Hepatic stellate cell (primary cell): ENCODE measurements at places on chromosomes 3 and 15.

DNA sequence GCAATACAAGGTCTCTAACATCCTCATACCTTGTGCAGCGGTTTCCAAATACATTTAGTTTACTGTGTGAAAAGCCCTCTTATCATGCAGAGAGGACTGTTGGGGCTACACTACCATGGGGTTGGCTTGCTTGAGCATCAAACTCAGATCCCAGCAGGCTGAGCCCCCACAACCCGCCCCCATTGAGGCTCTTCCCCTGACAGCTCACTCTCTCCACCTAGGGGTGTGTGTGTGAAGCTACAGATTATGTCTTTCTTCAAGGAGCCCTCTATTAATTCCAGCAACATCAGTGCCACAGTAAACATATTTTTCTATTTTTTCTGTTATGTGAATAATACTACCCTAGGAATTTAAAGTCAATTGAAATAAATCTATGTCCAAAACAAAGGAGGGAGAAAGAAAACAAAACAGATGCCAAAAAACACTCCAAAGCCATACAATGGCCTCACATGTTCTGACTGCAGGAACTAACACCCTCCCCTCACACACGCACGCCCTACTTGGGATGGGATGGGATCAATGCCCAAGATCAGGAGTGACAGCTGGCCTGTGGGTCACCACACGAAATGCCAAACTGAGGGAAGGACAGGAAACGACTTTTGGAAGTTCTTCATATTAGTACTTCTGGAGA lies 14.7 kb downstream of the TM4SF4 start:
- peak; percentile 39 for DNase-seq

DNA sequence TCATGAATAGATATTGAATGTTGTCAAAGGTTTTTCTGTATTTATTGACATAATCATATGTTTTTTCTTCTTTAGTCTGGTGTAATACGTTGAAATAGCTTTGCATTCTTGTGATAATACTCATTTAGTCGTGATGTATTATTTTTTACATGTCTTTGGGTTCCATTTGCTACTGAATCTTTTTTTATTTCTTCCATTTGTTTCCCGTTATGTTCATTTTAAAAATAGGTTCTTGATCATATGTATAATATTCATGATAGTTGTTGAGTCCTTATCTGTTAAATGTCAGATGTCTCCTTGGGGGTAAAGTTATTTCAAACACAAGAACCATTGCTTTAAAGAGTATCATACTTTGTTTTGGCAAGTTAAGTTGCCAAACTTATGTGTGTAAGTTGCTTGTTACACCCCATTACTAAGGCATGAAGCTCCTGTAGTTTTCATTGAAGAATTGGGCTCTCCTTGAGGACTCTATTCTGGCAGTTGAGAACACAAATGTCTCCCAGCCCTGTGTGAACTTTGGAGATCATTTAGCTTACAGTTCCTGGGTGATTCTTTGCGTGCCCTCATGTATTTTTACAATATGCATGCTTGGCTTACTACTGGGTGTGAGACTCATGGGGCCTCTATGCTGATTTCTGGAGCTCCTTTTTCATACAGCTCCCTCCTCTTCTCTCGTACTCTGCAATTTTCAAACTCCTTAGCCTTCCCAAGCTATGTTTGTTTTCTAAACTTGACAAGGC lies 8.3 kb downstream of the AKAP13 start:
- peak; percentile 7 for DNase-seq

GRCh38 chr3:32989171-32989570 lies 37.7 kb downstream of the CCR4 start:
- no peak for DNase-seq

GRCh38 chr3:59655418-59656015 lies 605.7 kb upstream of the CFAP20DC start:
- no peak for DNase-seq

- DNase-seq, result peak; percentile 60
Observed at GRCh38 chr3:43855674-43856299, 165.0 kb downstream of the ABHD5 start.

DNA sequence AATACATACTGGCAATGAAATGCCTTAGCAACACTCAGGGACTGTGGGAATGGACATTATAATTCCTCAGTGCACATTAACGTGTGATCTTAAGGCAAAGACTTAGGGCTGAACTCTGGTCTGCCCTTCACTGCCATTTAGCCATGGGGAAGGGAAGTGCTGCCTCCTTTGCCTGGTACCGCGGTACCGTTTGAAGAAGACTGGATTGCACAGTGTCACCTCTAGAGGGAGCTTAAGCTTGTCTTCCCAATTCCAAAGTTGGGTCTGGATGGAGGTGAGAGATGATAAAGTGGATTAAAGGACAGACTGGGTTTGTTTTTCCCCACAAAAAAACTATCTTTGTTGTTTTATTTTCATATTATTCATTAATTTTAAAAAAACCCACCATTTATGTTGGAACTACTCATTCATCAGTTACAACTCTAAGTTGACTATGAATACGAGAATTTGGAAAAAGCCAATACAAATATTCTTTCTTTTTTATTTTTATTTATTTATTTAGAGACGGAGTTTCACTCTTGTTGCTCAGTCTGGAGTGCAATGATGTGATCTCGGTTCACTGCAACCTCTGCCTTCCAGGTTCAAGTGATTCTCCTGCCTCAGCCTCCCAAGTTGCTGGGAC lies 60.0 kb upstream of the SYN2 start:
- peak; percentile 8 for DNase-seq

DNA sequence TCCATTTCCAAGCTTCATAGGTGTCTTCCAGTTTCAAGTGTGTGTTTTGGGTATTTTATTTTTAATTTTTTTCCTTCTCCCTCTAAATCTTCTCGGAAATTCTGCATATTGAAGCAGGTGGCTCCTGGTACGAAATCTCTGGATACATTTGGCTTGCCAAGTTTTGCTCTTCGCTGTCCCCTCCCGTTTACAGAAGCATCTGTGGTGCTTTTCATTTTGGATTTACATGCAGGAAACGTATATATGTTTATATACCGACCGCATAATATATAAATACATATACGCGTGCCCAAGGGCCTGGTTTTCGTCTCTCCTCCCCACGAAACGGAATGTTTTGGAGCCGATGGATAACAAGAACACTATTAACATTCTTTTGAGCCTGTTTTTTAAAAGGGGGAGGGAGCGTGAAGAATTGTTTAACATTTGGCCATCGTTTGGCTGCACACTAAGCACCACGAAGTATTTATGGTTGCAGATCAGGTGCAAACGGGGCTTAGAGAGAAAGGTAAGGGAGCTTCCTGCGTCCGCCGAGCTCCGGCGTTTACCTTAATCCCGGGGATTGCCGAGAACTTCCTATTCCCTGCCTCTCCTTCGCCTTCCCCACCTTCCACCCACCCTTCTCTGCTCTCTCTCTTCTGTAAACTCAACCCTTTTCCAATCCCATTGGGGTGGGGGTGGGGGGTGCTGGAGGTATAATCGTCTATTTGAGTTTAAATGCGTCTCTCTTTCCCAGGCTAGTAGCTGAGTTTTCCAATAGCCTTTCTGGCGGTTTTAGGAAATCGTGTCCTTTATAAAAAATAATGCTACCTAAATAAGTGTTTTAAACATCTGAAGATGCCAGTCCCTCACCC lies 1.1 kb upstream of the NLGN1 start:
- DNase-seq, result peak; percentile 5

DNA sequence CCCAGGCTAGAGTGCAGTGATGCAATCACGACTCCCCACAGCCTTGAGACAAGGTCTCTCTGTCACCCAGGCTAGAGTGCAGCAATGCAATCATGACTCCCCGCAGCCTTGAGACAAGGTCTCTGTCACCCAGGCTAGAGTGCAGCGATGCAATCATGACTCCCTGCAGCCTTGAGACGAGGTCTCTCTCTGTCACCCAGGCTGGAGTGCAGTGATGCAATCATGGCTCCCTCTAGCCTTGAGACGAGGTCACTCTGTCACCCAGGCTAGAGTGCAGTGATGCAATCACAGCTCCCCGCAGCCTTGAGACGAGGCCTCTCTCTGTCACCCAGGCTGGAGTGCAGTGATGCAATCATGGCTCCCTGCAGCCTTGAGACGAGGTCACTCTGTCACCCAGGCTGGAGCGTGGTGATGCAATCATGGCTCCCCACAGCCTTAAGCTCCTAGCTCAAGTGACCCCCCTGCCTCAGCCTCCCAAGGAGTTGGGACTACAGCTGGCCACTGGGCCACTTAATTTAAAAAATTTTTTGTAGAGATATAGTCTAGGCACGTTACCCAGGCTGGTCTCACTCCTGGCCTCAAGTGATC lies 26.1 kb downstream of the TFRC start:
- no peak for DNase-seq

GRCh38 chr3:168141405-168141998 lies 45.8 kb upstream of the GOLIM4 start:
- DNase-seq, result no peak

GRCh38 chr3:51946796-51947195 lies 4.6 kb downstream of the PARP3 start:
- no peak for DNase-seq

DNA sequence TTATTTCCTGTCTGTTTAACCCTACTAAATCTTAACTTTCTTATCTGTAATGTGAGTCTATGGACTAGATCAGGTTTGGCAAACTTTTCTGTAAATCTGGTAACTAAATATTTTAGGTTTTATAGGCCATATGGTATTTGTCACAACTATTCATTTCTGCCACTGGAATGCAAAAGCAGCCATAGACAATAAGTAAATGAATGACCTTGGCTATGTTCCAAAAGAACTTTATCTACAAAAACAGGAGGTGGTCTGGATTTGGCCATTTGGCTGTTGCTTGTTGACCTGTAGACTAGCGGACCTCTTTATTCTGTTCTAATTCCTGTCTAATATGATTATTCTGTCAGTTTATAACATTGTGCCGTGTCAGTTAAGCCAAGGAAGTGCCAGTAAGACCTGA lies 314.2 kb downstream of the LPP start:
- DNase-seq, result no peak

DNA sequence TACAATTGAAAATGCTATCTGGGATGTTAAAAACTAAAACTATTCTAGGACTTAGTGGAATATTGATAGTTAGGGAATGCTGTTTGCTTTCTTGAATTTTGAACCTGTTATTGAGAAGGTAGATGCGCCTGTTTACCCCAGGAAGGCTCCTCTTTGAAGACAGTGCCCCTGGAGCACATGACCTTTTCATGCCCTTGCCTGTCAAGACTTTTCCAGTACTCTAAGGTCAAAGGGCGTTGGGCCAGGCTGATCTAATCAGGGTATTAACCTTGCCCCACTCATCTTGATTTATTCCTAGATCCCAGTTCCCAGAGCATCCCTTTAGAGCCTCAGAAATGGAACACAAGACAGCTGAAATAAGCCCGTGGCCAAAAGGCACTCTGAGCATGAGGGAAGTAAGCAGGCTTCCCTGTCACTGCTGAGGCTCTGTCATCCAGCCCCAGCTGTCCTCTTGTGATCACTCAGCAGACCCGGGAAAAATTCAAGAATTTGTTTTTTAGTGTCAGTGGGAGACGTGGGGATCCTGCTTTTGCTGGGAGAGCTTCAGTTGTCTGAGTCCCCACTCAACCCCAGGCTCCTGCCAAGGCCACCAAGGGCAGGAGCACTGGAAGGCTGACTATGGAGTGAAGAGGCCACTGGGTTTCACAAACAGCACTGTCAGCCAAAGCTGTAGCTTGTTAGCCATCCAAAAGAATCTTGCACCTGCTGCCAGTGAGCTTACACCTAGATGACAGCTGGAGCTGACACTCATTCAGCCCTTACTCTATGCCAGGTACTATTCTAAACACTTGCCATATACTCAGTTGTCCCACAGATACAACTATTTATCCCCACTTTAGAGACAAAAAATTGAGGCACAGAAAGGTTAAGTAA lies 169.0 kb downstream of the PGPEP1L start:
- DNase-seq, result no peak

- DNase-seq, result no peak
Observed at GRCh38 chr15:74552773-74553441, 11.9 kb downstream of the ARID3B start.

DNA sequence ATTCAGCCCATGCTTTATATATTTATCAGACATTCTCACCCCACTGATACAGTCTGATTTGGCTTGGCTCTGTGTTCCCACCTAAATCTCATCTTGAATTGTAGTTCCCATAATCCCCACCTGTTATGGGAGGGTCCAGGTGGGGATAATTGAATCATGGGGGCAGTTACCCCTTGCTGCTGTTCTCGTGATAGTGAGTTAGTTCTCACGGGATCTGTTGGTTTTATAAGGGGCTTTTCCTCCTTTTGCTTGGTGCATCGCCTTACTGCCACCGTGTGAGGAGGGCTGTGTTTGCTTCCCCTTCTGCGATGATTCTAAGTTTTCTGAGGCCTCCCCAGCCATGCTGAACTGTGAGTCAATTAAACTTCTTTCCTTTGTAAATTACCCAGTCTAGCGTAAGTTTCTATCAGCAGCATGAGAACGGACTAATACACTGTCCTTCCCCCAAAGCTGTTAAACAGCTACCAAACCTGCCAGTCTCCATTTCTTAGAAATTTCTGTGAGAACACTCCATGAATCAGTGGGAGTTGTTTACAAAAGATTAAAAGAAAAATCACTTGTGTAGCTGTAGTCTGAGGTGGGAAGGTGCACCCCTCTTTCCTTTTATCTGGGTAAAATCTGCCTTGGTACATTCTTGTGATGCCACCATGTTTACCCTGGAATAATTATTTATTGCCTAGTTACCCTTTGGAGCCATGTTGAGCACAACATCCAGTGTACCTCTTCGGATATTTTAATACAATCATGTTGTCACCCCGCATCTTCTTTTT lies 160.5 kb downstream of the THSD4 start:
- no peak for DNase-seq

GRCh38 chr3:43394041-43394554 lies 107.8 kb downstream of the SNRK start:
- DNase-seq, result no peak

DNA sequence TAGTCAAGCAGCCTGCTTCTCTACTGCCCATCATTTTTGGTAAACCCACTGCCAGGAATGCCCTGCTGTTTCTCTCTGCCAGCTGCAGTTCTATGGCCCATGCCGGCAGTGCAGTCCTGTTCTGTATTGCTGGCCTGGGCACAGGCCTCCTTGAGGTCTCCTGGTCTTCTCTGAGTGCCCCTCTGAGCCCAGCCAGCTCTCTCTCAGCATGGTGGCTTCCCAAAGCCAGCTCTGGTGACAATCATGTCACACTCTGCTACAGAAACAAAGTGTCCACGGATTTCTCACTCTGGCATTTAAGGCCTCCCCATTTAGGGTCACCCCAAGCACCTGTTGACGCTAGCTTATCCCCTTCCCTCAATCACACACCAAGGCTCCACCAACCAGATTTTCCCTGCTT lies 24.5 kb downstream of the SRPRB start:
- DNase-seq, result no peak

- DNase-seq, result no peak
Observed at GRCh38 chr3:61030469-61031035, 220.7 kb downstream of the FHIT start.
